ENCODE measurements at places on chromosomes 6 and 20.
A peak's percentile ranks its signal among the peaks of the same experiment; 100 is the strongest.

GRCh38 chr20:23541330-23541729 is 27.0 kb downstream of the CST9L start:
- no peak for DNase-seq

DNA sequence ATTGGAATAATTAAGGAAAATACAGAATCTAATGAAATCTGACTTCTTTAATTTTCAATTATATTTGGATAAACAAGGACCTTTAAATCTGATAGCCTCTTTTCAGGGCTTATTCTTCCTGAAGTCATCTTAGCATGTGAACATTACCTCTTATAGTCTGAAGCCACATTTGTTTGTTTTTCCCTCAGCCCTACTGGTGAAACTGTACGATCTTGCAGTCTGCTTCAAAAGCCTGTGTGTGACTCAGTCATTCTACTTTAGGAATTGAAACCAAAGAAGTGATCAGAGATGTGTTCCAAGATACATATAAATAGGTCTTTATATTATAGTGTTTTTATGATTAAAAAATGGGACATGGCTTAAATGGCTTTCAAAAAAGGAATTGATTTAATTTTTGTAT is 67.5 kb downstream of the MACROD2 start:
- no peak for DNase-seq

- no peak for DNase-seq
Observed at GRCh38 chr20:44748005-44748370, 2.3 kb downstream of the KCNK15 start.

- no peak for DNase-seq
Observed at GRCh38 chr20:31758991-31759390, 19.9 kb downstream of the TPX2 start.

DNA sequence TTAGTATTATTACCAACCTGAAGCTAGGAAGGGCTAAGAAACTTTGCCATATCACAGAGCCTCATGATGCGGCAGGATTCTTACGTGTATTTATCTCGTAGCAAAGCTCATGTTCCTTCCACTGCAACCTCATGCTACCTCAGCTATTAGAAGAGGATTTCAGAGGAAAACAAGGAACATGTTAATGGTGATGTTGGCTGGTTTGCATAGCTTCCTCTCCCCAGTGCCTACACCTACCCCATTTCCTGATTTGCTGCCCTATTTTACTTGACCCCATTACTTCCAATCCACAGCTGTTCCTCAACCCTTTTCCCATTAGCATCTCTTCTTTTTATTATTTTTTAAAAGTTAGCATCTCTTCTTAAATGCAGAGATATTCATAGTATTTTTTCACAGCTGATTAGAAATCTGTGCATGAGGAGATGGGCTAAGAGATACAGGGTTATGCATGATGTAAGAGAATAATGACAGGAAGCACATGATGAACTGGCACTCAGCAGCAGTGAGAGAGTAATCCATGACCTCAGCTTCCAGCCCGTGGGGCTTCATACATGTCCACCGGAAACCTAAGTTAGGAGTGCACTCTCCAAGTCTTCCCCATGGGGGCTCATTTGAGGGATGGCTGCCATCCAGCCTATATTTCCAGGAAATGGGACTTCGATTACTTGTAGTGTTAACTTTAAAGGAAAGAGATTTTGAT is 106.1 kb upstream of the ASF1A start:
- DNase-seq, result no peak

GRCh38 chr6:90209527-90209926 is 87.1 kb downstream of the BACH2 start:
- no peak for DNase-seq

DNA sequence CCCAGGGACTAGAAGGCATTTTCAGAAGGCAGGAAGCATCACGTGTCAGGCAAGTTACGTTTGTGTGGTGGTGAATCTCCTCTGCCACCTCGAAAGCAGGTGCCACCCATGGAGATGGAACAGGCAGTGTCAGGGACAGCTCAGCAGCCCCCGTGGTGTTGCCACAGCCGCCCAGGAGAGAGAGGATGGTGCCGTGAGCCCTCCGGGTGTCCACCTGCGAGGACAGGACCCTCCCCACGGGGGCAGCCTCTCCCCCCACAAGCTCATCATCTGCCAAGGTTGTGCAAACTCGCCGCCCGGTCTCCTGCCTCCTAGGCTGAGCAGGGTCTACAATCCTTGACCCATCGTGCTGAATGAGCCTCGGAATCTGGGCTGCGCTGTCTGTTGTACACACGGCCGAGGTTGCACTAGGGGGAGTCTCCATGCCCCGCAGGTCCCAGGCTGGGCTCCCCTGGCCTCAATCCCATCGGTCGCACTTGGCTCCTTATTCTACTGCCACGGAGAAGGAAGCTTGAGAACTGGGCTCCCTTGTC is 40.1 kb downstream of the DACT2 start:
- DNase-seq, result no peak

DNA sequence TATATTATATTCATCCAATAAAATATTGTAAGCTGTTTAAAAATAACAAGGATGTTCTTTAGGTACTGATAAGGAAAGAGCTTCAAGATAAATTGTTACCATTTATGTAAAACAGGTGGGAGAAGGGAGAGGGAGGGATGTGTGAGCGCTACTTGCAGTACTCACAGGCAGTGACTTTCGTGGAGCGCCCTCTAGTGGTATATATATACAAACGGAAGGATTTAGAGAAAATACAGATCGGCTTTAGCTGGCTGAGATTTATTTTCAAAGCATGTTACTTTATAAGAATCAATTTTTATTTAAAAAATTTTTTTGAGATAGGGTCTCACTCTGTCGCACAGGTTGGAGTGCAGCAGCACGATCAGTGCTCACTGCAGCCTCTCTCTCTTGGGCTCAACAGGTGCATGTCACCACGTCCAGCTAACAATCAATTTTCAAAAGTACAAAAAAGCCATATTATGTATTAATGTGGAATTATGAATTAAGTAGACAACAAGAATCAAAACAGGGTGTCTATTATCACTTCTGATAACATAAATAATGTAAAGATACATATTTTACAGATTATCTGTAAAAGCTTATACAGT is 3.3 kb upstream of the MOG start:
- DNase-seq, result peak; percentile 46

DNA sequence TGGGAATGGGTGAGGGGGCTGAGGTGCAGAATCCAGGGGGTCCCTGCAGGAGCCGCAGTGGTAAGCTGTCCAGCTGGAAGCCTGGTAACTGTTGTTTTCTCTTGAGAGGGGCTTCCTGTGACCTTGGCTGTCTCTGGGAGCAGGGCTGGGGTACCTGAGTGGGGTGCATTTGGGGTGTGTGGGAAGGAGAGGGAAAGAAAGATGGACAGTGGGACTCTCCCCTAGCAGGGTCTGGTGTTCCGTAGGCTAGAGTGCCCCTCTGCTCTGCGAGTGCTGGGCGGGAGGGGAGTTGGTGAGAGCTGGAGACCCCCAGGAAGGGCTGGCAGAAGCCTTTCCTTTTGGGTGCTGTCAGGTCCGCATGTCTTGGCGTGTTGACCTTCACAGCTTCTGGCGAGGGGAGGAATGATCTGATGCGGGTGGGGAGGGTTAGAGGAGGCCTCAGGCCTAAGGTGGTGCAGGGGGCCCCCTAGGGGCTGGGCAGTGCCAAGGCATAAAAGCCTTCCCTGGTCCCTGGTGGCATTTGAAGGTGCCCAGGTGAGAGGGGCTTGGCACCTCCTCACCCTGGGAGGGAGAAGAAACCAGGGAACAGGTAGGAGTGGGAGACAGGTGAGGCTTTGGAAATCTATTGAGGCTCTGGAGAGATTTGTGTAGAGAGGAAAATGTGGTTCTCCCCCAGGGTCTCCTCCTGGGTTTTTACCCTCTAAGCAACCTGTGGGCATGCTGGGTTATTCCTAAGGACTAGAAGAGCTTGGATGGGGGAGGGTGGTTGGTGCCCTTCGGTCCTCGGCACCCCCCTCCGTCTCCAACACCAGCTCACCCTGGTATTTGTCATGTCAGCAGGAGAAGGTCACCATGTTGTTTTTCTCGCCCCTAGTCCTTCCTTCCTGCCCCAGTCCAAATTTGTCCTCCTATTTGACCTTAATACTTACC is 3.3 kb downstream of the VEGFA start:
- DNase-seq, result peak; percentile 72

DNA sequence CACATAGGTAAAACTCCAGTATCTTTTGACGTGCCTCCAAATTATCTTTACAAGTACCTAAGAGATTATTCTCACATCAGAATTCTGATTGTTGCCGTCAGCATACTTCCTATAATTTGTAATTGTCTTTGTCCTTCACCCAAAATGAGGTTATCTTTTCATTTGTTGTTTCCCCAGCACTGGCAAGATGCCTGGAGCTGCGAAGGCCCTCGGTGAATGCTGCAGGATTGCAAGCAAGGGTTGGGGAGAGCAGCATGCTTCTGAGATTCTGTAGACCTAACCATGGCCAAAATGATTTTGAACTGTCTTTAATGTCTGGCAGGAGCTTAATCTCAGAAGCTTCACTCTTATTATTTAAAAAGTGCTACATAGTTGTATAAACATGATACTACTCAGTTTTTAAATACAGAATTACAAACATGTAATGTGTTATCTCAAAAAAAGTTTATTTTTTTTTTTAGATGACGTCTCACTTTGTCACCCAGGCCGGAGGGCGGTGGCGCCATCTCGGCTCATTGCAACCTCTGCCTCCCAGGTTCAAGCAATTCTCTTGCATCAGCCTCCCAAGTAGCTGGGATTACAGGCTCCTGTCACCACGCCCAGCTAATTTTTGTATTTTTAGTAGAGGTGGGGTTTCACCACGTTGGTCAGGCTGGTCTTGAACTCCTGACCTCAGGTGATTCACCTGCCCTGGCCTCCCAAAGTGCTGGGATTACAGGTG is 88.7 kb downstream of the ELOVL5 start:
- DNase-seq, result no peak

DNA sequence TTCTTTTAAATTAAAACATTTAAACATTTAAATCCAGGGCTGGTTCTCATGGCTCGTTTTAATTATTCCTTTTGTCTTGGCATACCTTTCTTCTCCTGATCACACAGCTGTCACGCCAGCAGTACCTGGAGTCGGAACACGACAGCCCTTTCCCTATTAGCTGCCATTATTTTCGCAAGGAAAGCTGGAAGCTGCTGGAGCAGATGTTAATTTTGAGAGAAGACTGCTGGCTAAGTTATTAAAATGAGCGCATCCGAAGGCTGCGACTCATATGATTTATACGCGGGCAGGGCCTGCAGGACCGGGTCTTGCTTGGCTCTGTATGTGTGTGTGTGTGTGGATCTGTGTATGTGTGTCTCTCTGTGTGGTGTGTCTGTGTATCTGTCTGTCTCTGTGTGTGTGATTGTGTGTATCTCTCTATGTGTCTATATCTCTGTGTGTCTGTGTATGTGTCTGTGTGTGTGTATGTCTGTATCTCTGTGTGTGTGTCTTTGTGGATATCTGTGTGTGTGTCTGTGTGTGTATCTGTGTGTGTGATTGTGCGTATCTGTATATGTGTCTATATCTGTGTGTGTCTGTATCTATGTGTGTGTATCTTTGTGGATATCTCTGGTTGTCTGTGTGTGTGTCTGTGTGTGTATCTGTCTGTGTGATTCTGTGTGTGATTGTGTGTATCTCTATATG is 191.5 kb downstream of the CDH4 start:
- DNase-seq, result no peak

GRCh38 chr6:151804585-151805285 is 2.7 kb upstream of the ESR1 start:
- no peak for DNase-seq

- no peak for DNase-seq
Observed at GRCh38 chr6:81552644-81553043, 199.8 kb downstream of the TENT5A start.

DNA sequence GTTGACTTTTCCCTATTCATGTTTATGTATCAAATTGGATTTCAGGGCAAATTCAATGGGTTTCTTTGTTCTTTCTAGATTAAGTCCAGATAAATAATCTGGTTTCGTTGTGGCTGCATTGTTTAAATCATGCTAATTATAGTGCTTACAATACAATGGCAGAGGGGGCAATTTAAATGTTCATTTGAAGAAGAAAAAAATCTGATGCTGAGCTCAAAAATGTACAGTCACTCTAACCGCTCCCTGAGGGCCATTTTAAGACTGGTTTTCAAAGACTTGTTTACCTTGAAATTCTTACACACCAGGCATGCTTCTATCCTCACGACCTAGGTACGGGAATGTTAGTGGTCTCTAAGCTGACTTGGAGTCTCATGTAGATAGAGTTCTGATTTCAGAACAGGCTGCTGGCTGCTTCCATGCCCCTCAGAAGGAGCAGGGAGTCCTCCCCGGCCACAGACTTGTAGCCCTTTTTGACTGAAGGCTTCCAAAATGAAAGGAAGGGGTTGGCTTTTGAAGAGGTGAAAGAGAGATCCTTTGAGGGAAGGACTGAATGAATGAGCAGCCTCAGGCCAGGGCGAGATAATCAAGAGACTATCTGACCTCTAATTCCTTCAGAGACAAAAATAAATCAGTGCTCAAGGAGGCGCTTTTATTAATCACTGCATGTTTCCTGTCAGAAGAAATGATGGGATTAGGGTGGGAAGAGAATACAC is 86.1 kb upstream of the ZNF217 start:
- DNase-seq, result no peak

- DNase-seq, result peak; percentile 28
Observed at GRCh38 chr6:166411721-166412151, 29.0 kb upstream of the MPC1 start.

- DNase-seq, result peak; percentile 1
Observed at GRCh38 chr20:40251284-40251932, 437.6 kb downstream of the MAFB start.

DNA sequence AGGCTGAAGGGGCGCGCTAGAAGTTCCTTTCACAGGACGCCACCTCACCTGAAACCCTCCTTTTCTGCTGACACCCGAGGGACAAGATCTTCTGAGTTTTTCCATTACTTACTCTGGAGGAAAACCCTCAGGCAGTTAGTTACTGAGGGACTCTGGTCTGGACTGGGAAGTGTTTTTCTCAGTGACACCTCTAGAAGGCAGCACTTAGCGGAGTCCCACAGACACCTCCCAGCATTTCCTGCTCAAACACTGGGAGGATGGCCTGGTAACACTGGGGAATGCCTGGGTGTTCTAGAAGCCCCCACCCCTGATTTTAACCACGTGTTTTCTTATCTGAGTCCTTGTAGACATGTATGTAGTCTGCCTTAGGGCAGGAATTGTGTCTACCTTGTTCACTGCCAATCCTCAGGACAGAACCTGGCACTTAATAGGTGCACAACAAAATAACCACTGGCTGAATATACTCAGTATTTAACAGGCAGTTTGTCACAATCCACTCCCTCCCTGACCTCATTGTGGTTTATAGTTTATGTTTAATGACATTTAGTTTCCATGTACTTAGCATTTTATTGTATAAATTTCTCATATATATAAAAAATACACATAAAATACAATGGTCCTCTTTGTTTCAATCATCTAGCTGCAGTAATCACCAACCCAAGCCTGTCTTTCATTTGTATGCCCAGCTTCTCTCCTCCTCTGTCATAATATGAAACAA is 4.8 kb downstream of the GSTA3 start:
- DNase-seq, result no peak

GRCh38 chr6:152380993-152381898 is 255.9 kb downstream of the SYNE1 start:
- DNase-seq, result no peak

- no peak for DNase-seq
Observed at GRCh38 chr6:12232339-12232738, 57.8 kb upstream of the EDN1 start.

- DNase-seq, result no peak
Observed at GRCh38 chr6:31538805-31539400, 2.9 kb downstream of the DDX39B start.

GRCh38 chr6:54618572-54618971 is 228.0 kb upstream of the FAM83B start:
- no peak for DNase-seq

GRCh38 chr6:26103770-26104456 is 16.7 kb downstream of the HFE start:
- DNase-seq, result peak; percentile 87

Data from stimulated activated CD4-positive, alpha-beta T cell treated with anti-CD3 and anti-CD28 coated beads, Interleukin-15, amount 100 ng/mL, for 24 hours (primary cell).